ENCODE measurements at places on chromosomes 5 and 9. TPM values are rescaled to one million over a fixed set of nuclear protein-coding genes. Genes with fewer than 3 reads are reported as not detected.

DNA sequence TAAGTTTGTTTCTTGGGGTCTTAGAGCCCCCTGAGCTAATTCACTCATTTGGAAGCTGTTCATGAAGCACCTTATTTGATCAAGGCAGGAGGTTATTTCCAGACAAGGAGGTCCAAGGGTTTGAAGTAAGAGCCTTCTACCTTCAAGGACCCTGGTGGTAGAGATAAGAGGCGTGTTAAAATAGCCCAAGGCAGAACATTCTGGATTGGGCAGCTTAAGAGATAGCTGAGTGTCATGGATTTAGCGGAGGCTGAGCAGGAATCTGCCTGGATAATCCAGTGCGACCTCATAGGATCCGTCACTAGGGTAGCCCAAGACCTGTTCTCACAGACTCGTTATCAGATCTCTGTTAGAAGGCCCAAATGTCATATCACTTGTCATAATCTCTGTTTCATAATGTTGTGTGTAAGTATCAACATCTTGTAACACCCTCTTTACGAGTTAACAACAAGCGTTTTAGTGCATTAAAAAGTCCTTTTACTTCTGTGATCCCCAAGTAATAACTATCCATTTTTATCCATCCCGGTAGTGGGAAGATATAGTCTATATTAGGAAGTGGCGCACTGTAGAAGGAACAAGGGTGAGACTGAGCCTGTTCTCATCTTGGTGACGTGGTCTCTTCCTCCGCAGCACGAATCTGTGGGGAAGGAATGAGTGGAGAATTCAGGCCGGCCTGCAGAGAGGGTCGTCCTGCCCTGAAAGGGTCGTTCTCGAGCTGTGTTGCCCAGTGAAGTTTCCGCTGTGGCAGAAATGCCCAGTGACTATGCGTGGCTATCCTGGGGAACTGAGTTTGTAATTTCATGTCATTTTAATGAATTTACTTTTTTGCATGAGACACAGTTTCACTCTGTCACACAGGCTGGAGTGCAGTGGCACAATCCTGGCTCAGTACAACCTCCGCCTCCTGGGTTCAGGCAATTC is 28.8 kb downstream of the SLC25A25 start:
- H3K4me3 ChIP-seq: no peak overlapping the region
- H3K4me1 ChIP-seq: peaks cover 18% of the 10 kb centered on the region
- no peak for DNase-seq

The GAS1 gene
- 0.12 TPM for total RNA-seq

The SLC25A2 gene
- total RNA-seq: 0.34 TPM

The GARIN3 gene
- not detected for total RNA-seq

The KCNN2 gene
- total RNA-seq: not detected

The NKD2 gene
- total RNA-seq: 4.8 TPM

DNA sequence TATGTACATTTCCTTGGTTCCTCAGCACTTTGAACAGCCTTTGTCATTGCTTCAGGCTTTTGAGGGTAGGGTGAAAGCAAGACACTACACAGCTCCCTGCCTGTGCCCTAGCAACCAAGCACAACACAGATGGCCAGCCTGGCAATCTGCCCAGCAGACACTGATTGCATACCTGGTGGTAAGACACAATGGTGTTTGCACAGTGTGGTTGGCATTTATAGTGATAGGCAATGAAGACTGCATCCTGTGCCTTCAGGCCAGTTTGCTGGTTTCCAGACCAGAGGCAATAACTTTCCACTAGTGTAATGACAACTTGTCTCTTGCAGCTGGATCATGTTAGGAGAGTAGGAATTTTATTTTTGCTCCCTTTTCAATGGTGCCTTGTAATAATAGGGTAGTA is 144.5 kb upstream of the TNC start:
- H3K27me3 ChIP-seq: no peaks in the 10 kb centered on the region
- no peak overlapping the region for H3K27ac ChIP-seq
- no peak overlapping the region for H3K4me3 ChIP-seq
- H3K36me3 ChIP-seq: no peaks in the 10 kb centered on the region
- no peaks in the 10 kb centered on the region for H3K4me1 ChIP-seq

The FST gene
- total RNA-seq: 0.34 TPM

- H3K4me3 ChIP-seq: no peak overlapping the region
- H3K27me3 ChIP-seq: no peaks in the 10 kb centered on the region
- H3K36me3 ChIP-seq: no peaks in the 10 kb centered on the region
These were observed 2.4 kb upstream of the PLEKHG4B start for GRCh38 chr5:89337-90286.

GRCh38 chr5:138470322-138471051 is 5.2 kb downstream of the EGR1 start:
- H3K36me3 ChIP-seq: peaks cover 2% of the 10 kb centered on the region
- no peak overlapping the region for H3K27ac ChIP-seq
- peaks cover 22% of the 10 kb centered on the region for H3K4me1 ChIP-seq
- no peaks in the 10 kb centered on the region for H3K27me3 ChIP-seq

GRCh38 chr5:123116757-123117156 is 27.7 kb downstream of the PRDM6 start:
- peaks cover 4% of the 10 kb centered on the region for H3K27me3 ChIP-seq
- H3K4me1 ChIP-seq: no peaks in the 10 kb centered on the region
- no peak overlapping the region for H3K27ac ChIP-seq
- H3K36me3 ChIP-seq: no peaks in the 10 kb centered on the region
- H3K4me3 ChIP-seq: no peak overlapping the region

GRCh38 chr5:40414922-40415321 is 264.8 kb upstream of the PTGER4 start:
- no peaks in the 10 kb centered on the region for H3K36me3 ChIP-seq
- H3K27me3 ChIP-seq: no peaks in the 10 kb centered on the region
- no peak overlapping the region for H3K27ac ChIP-seq
- DNase-seq: no peak
- peaks cover 15% of the 10 kb centered on the region for H3K4me1 ChIP-seq

GRCh38 chr5:121862801-121863200 is 11.1 kb downstream of the FTMT start:
- H3K36me3 ChIP-seq: no peaks in the 10 kb centered on the region
- DNase-seq: no peak
- no peaks in the 10 kb centered on the region for H3K4me1 ChIP-seq
- H3K27me3 ChIP-seq: no peaks in the 10 kb centered on the region
- H3K27ac ChIP-seq: no peak overlapping the region

DNA sequence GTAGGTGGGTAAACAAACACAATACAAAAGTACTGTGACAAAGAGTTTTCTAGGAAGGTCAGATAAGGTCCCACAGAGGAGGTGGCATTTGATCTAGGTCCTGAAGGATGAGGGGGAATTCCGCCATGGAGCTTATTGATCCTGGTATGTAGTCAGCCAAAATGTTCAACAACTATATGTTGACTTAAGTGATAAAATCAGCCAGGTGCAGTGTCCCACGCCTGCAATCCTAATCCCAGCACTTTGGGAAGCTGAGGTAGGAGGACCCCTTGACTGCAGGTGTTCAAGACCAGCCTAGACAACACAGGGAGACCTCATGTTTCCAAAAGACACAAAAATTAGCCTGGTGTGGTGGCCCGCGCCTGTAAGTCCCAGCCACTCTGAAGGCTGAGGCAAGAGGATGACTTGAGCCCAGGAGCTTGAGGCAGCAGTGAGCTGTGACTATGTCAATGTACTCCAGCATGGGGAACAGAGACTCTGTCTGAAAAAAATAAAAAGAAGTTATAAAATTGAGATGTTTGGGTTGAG is 46.4 kb upstream of the PLIN2 start:
- H3K4me1 ChIP-seq: peaks cover 16% of the 10 kb centered on the region
- H3K27ac ChIP-seq: no peak overlapping the region
- no peaks in the 10 kb centered on the region for H3K36me3 ChIP-seq
- no peak overlapping the region for H3K4me3 ChIP-seq
- H3K27me3 ChIP-seq: no peaks in the 10 kb centered on the region

The SNCB gene
- not detected for total RNA-seq

DNA sequence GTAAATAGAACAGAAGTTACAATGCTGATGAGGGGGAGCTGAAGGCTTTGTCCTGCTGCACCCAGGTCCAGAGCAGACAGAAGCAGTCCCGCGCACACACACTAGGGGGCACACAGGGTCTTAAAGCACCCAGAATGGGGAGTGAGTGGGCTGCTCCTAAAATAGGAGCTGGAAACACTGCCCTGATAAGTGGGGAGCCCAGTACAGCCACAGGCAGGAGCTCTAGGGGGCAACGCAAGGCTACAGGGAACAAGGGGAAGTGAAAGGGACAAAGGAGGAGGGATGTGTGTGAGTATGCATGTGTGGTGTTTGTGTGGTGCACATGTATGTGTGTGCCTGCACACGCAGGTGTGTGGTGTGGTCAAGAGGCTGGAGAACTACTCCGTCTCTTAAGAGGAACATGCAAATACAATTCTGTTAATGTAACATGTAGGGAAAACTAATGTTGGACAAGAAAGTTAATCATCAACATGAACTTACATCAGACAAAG is 191.5 kb downstream of the ROR2 start:
- no peaks in the 10 kb centered on the region for H3K27me3 ChIP-seq
- no peaks in the 10 kb centered on the region for H3K4me1 ChIP-seq
- DNase-seq: no peak
- no peaks in the 10 kb centered on the region for H3K36me3 ChIP-seq
- no peak overlapping the region for H3K27ac ChIP-seq

DNA sequence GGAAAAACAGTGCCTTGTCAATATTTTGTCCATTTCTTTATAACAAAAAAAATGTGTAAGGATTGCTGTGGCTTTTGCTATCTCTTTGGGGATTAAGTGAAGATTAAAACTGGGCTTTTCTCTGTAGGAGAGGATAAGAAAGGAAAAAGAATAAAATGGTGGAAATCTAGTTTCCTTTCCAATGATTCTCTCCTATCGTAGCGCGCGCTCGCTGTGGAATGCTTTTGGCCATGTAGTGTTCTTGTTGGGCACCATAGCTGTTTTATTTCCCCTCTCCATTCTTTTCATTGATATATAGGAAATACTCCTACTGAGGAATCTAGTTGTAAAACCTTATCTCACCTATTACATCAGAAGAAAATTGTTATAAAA is 1.5 kb downstream of the STXBP1 start:
- H3K4me3 ChIP-seq: peak overlapping the region; percentile 62
- DNase-seq: no peak
- H3K36me3 ChIP-seq: no peaks in the 10 kb centered on the region
- peaks cover 10% of the 10 kb centered on the region for H3K4me1 ChIP-seq

- no peaks in the 10 kb centered on the region for H3K4me1 ChIP-seq
- H3K27me3 ChIP-seq: no peaks in the 10 kb centered on the region
- no peak overlapping the region for H3K4me3 ChIP-seq
- H3K27ac ChIP-seq: no peak overlapping the region
These were observed 104.0 kb upstream of the ZNF366 start for GRCh38 chr5:72611118-72611730.
